CD4-positive, alpha-beta T cell treated with Interleukin-12 subunit alpha and Interleukin-12 subunit beta, for 1 hour (primary cell): ENCODE measurements at places on chromosomes 3 and 15.

- no peak for DNase-seq
Observed at GRCh38 chr3:168427835-168428475, 332.2 kb upstream of the GOLIM4 start.

DNA sequence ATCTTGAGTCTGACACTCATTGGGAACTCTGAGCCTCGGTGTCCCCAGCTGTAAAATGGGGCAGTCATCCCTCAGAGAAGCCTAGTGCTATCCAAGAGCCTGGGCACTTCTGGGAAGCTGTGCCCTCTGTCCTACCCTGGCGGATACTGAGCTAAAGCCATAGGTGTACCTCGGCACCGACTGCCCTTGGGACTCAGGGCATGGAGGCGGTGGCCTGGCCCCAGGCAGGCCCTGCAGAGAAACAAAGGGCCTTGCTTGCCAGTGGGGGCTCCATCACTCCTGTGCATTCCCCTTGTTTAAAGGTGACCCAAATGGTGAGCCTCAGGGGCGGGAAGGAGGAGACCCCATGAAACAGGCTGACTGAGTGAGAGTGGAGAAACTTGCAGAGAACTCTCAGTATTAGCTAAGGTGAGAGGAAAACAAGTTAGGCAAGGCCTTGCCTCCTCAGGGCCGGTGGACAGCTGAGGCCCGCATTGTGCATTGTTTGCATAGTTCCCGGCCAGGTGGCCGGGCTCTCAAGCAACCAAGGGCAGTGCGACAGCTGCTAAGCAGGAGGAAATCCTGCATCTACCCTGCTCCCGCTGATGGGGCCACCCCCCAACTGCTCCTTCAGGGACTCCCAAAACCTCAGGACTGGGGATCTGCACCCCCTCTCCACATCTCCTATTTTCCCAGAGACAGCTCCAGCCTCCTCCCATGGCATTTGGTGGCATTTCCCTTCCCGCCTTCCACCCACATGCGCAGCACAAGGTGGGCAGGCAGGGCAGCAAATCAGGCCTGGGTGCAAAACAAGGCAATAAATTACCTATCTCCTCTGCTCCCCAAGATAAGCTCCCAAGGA is 4.3 kb downstream of the PFKFB4 start:
- no peak for DNase-seq

- DNase-seq, result no peak
Observed at GRCh38 chr3:15290736-15291135, 41.6 kb downstream of the SH3BP5 start.

DNA sequence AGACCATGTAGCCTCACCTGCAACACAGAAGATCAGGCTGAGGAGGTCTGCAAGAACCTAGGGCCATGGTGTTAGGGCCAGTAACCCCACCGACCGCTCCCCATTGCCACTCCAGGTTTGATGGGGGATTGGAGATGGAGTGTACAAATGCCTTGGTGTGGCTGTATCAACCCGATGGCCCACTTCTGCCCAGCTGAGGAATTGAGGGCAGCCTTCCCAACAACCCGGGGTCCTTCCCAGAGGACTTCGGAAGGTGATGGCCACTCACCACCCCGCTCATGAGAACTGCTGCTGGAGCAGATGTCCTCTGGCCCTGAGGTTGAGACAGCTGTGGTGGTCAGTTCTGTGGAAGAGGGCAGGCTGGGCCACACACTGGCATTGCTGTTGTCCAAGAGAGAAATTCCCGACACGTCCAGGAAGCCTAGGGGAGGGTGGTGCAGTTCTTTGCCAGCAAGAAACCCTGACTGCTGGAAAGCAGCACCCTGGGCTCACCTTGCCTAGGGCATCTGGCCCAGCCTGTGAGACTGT is 8.9 kb downstream of the GORASP1 start:
- no peak for DNase-seq

- DNase-seq, result no peak
Observed at GRCh38 chr3:54223063-54223462, 100.7 kb downstream of the CACNA2D3 start.

DNA sequence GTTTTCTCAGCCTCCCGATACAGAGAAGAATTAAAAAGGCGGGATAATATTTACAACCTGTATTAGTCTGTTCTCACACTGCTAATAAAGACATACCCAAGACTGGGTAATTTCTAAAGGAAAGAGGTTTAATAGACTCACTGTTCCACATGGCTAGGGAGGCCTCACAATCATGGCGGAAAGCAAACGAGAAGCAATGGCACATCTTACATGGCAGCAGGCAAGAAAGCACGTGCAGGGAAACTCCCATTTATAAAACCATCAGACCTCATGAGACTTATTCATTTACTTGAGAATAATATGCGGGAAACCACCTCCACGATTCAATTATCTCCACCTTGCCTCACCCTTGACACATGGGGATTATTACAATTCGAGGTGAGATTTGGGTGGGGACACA is 27.5 kb upstream of the RPL39L start:
- no peak for DNase-seq

GRCh38 chr3:44661189-44661588 is 12.7 kb downstream of the ZNF35 start:
- no peak for DNase-seq

DNA sequence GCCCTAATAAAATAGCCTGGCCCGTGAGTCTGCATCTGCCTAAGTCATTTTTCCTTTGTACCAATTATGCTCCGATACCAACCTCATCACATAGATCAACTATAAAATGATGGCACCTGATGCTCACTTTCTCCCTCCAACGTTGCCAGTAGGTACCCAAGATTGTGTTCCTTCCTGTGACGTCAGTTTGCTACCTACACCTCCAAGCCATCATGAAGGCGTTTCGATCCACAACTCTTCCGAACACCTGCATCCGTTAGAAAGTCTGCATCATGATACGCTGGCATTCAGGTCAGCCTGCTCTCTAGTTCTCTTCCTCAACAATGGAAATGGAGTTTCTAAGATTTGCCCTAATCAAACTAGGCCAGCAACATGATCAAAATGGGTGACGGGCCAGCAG is 7.7 kb downstream of the PKM start:
- DNase-seq, result no peak

DNA sequence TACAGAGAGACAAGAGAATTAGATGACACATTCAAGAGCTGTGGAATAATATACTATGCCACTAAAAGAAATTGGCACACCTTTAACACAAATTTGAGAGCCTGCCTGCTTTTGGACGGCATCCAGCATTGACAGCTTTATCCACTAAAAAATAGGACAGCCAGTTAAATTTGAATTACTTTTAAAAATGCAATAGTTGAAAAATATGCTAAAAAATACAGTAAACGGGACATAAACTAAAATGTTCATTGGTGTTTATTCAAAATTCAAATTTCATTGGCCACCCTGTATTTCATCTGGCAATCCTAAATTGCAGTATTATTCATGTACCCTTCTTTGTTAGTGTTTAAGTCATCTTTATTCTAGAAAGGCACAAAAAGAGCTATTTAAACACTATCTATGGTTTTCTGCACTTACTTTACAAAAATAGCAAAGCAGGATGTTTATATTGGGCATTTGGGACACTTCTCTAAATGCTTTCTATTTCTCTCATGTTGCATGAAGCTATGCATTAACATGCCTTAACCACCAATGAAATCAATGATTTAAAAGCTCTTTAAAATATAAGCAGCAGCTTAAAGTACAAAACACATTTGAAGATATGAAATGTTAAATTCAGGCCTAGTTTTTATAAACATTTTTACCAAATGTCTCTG is 160.1 kb downstream of the NEK10 start:
- no peak for DNase-seq

- no peak for DNase-seq
Observed at GRCh38 chr15:76168237-76168984, 108.6 kb downstream of the TMEM266 start.

- DNase-seq, result no peak
Observed at GRCh38 chr3:51591231-51591630, 52.7 kb downstream of the RAD54L2 start.

DNA sequence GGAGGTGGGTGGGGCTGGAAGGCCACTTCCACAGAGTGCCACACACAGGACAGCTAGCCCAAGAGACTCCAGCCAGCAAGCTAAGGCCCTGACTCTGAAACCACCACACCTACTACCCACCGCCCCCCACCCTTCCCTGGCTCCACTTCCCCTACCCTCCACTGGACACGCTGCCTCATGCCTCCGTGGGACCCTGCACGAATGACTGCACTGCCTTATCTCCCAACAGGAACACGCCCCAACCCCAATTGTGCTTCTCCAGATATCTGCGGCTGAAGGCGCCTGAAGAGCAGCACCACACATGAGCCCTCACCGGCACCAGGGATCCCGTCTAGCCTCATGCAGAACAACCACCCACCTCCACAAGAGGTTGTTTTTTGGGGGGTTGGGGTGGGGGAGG is 2.7 kb downstream of the LINGO1 start:
- DNase-seq, result no peak

- no peak for DNase-seq
Observed at GRCh38 chr15:63111481-63111880, 10.2 kb upstream of the LACTB start.

GRCh38 chr3:145807990-145808389 is 353.0 kb downstream of the PLOD2 start:
- no peak for DNase-seq

DNA sequence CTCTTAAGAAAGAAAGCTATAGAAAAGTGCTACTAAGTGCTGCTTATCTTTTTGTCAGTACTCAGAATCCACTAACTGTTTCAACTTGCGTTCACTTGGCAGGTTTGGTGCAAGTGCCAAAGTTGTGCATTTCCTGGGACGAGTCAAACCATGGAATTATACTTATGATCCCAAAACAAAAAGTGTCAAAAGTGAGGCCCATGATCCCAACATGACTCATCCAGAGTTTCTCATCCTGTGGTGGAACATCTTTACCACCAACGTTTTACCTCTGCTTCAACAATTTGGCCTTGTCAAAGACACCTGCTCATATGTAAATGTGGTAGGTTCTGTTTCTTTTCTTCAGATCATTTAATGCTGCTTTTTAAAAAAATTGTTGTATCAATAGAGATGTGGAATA is 32.6 kb downstream of the GYG1 start:
- DNase-seq, result no peak

DNA sequence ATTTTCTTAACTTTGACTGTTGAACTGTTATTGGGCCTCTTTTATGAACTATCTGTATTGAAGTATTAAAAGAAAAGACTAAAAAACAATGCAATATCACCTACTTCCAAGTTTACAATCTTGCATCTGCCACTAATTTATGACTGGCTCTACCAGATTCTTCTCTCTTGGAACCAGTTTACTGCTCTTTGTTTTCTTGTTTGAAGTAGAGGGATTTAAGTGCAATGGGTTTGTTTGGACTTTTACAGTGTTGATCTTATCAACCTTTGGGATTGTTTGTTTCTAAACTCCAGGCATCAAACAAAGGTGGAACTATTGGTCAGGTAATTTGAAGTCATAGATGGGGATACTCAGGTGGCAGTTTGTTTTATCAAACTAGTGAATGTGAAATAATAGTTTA is 43.0 kb upstream of the MEIS2 start:
- DNase-seq, result no peak

GRCh38 chr3:145124900-145125678 is 1035.9 kb downstream of the PLOD2 start:
- no peak for DNase-seq

DNA sequence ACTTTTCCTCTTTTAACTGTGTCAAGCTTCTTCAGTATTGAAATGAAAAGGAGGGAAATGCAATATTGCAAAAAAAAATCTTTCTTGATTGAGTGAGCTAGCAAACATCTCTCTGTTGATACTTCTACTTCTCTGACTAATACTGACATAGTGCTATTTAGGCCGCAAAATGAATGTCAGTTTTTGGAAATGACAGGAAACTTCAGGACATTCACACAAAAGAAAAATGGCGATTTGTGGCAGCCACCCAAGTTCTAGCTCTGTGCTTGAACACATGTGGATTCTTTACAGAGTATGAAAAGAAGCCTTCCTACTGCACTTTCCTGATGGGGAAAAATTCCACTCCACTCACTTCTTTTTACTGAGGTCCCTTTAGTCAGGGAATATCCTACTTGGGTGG is 486.8 kb upstream of the ALCAM start:
- no peak for DNase-seq

GRCh38 chr3:101072300-101072699 is 79.1 kb upstream of the ABI3BP start:
- DNase-seq, result no peak

- DNase-seq, result no peak
Observed at GRCh38 chr3:156579427-156579851, 24.5 kb upstream of the SSR3 start.

- no peak for DNase-seq
Observed at GRCh38 chr15:93072411-93073394, 16.3 kb downstream of the RGMA start.

DNA sequence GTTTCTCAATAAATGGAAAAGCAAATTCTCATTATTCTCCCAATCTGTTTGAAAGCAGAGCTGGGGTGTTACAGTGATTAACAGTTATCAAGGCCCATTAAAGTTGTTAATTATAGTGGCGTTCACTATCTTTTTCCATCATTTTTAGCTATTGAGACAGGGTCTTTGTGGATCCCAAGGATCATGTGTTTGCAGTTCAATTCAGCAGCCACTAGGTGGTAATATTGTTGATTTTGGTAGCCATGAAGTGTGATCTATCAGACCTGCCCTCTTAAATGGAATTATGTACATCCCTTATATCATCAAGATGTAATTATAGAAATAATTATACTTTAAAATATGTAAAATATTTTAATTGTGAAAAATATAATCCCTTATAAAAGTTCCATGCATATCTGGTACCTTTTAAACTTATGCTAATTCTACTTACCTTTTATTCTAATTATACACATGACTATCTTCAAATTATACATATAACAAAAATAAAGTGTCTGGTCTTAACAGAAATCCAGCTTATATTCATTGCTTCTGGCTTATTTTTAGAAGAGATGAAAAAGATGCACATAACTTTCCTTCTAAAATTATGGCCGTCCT is 126.4 kb downstream of the GREM1 start:
- DNase-seq, result no peak

DNA sequence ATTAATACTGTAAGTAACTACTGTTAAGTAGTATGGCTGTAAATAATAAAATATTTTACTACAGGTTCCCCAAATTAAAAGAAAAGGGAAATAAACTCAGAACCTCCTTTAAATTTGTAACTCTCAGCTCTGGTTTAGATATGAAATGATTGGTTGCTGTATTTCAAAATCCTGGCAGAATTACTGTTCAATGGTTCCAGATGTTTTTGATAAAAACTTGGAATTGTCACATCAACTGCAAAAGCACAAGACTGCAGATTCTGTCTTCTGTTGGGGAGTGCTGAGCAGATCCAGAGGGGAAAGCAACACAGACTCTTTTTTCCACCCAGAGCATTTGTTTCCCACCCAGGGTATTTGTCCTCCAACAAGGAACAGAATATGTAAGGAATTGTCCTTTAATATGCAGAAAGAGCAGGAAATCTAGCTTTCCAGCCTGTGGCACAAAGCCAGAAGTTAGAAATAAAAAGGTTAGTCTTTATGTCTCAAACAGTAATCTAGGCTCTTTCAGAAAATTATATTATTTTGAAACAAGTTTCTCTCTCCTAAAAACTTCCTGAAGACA is 178.1 kb downstream of the KLHL25 start:
- DNase-seq, result no peak

DNA sequence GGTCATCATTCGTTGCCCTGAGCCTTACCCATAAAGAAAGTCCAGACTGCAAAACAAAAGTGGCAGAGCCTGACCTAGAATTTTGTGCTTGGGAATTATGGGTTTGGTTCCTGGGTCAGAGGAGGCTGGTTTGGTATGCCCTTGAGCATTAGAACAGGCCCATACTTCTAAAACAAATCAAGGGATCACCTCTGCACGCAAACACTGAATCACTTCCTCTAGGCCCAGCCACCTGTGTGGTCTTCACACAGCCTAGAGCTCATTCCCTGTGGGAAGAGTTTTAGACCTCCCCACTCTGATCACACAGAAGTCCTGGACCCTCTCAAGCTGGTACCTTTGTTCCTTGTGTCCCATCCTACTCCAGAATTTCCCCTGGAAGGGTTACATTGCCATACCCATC is 59.4 kb downstream of the B3GNT5 start:
- no peak for DNase-seq
